Upper lobe of right lung (tissue), 1 donor: ENCODE measurements at places on chromosomes 5 and 9. TPM values are rescaled to one million over a fixed set of nuclear protein-coding genes. Genes with fewer than 3 reads are reported as not detected.

ANKRD18A gene
- total RNA-seq = 1.0 TPM

GRCh38 chr5:73317523-73317922, 131.1 kb downstream of the FOXD1 start:
- no peak overlapping the region for H3K27ac ChIP-seq
- H3K4me1 ChIP-seq = no peaks in the 10 kb centered on the region
- no peaks in the 10 kb centered on the region for H3K36me3 ChIP-seq
- H3K4me3 ChIP-seq = no peak overlapping the region
- peaks cover 54% of the 10 kb centered on the region for H3K27me3 ChIP-seq

SPATA9 gene
- total RNA-seq = not detected

DNA sequence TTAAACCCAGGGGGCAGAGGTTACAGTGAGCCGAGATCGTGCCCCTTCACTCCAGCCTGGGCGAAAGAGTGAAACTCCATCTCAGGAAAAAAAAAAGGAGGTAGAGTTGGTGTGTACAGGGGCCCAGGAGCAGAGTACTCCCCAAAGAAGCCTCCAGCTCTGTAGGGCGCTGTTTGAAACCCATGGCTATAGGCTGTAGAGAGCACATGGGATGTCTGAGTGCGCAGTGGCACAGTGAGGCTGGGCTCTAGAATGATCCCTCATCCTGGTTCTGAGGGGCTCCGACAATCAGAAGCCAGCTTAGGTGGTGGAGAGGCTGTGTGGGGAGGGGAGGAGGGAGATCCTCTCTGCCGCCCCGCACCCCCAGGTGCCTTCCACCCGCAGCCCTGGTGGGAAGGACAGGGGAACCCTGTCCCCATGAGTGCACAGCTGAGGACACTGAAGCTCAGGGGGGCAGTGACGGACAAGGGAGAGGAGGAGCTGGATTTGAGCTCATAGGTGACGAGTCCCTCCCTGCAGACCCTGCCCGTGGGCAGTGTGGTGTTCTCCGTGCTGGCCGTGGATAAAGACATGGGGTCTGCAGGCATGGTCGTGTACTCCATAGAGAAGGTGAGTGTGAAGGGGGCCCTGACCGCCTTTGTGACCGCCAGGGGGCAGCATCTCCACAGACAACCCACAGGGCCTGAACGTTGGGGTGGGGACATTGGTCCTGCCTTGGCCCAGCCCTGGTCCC, 24.6 kb downstream of the CDHR2 start:
- H3K27ac ChIP-seq = no peak overlapping the region
- peak; percentile 85 for DNase-seq
- no peak overlapping the region for H3K4me3 ChIP-seq

DNA sequence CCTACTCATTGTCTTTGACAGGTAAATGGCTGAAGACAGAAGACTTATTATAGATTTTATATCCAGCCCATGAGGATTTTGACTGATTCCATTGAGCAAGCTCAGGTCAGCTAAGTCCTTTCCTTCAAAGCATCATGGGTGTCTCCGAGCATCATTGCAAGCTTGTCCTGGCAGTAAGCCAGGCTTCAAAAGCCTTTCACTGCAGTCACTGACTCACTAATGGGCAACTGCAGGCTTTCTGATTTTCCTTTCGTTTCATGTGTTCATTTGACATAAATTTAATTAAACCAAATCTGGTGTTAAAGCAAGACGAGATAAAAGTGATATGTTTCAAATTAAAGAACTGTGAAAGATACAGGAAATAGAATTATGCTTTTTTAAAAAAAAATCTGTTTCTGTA, 426.2 kb downstream of the ANXA1 start:
- no peak for DNase-seq
- H3K4me1 ChIP-seq = no peaks in the 10 kb centered on the region
- H3K27me3 ChIP-seq = no peaks in the 10 kb centered on the region
- no peak overlapping the region for H3K4me3 ChIP-seq
- no peak overlapping the region for H3K27ac ChIP-seq
